ENCODE measurements at places on chromosomes 5 and 9. TPM values are rescaled to one million over a fixed set of nuclear protein-coding genes. Genes with fewer than 3 reads are reported as not detected.

GRCh38 chr5:139954462-139954861 is 88.6 kb downstream of the NRG2 start:
- DNase-seq: no peak

DNA sequence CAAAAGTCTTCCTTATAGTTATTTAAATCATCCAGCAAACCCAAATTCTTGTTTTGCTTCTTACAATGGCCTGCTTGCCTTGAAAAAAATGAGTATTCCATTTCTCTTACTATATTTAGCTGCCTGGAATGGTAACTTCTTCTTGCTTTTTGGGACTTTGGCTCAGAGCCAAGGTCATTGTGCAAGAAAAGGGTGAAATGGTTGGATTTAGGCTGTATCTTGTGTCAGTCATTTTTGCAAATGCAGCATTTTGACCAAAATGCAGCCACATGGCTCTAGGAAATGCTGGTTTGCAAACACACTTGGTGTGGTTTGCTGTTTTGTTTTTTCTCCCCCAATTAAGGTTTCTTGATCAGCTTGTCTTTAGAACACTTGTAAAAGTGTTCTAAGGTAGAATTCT is 133.3 kb upstream of the ELL2 start:
- no peak for DNase-seq

- DNase-seq: no peak
Observed at GRCh38 chr9:123745451-123745850, 184.5 kb downstream of the DENND1A start.

The SLC4A9 gene
- 0.24 TPM for total RNA-seq

The C9orf153 gene
- total RNA-seq: not detected

All from Calu3 (cell line).